Neural crest cell (in vitro differentiated cells): ENCODE measurements at places on chromosomes 2 and 18. TPM values are rescaled to one million over a fixed set of nuclear protein-coding genes. Genes with fewer than 3 reads are reported as not detected.

GRCh38 chr2:131031875-131032274 is 61.4 kb downstream of the FAM168B start:
- peaks cover 12% of the 10 kb centered on the region for H3K27me3 ChIP-seq
- no peak overlapping the region for H3K27ac ChIP-seq
- no peak overlapping the region for H3K4me3 ChIP-seq
- peaks cover 9% of the 10 kb centered on the region for H3K4me1 ChIP-seq

GRCh38 chr2:191636235-191636543 is 41.7 kb upstream of the NABP1 start:
- H3K27me3 ChIP-seq, result no peaks in the 10 kb centered on the region
- no peak for DNase-seq
- no peaks in the 10 kb centered on the region for H3K36me3 ChIP-seq
- no peak overlapping the region for H3K4me3 ChIP-seq

DNA sequence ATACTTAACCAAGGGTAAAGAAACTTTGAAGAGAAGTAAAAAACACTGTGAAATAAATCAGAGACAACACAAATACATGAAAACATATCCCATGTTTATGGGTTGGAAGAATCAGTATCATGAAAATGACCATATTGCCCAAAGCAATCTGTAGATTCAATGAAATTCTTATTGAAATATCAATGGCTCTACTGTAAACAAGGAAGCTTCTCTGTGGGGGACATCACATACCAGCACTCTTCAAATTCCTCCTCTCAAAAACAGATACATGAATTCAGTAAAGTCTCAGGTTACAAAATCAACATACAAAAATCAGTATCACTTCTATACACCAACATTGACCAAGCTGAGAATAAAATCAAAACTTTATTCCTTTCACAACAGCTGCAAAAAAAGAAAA is 63.5 kb upstream of the CNTNAP5 start:
- no peaks in the 10 kb centered on the region for H3K36me3 ChIP-seq
- H3K4me3 ChIP-seq, result no peak overlapping the region
- H3K4me1 ChIP-seq, result no peaks in the 10 kb centered on the region

GRCh38 chr2:176914371-176914770 is 298.2 kb upstream of the HNRNPA3 start:
- H3K4me1 ChIP-seq, result no peaks in the 10 kb centered on the region
- no peaks in the 10 kb centered on the region for H3K27me3 ChIP-seq

DNA sequence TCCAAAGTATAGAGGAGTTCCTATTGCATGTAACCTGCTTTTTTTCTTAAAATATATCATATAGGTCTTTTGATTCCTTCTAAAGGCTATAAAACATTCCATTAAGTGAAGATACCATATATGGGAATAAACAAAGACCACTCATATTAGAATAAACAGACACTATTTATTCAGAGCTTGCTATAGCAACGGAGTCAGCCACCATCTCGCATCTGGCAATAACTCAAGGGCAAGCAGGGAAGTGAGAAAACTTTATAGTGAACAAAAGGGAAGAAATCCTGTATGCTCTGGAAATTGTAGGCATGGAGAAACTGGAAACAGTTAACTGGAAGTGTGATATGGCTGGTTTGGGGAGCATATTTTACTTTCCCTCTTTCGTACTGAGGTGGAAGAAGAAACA is 301.9 kb downstream of the PTH2R start:
- H3K27ac ChIP-seq, result no peak overlapping the region
- H3K4me1 ChIP-seq, result no peaks in the 10 kb centered on the region
- no peak for DNase-seq
- H3K27me3 ChIP-seq, result no peaks in the 10 kb centered on the region
- H3K4me3 ChIP-seq, result no peak overlapping the region

DNA sequence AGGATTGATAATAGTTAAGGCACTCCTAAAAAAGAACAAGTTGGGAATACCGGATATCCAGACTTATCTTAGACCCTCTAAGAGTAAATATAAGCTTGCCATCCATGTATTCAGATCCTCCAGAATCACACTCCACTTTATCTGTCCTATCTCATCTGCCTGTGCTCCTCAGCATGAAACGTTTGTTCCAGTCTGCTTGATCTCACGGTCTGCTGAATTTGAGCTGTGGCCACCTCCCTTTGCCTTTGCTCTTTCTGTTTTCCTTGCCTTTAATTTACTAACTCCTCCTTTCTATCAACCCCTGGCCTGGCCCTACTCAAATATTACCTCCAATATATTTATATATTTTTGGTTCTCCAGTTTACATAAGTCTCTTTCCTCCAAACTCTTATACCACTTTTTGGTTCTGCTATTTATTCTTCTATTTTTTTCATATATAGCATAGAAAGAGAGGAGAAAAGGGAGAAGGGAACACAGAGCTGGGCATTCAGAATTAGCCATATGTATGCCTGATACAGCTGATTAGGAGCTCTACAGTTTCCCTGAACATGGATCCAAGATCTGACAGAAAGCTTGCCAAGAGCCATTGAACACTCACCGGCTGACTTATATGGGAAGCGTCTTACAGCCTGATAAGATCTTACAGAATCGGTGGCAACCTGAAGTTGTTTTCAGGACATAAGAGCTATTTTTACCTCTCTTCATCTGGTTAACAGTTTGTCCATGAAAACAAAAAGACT is 21.8 kb upstream of the DNAJC27 start:
- H3K36me3 ChIP-seq, result no peaks in the 10 kb centered on the region
- no peak for DNase-seq
- H3K4me1 ChIP-seq, result no peaks in the 10 kb centered on the region
- no peak overlapping the region for H3K27ac ChIP-seq
- no peak overlapping the region for H3K4me3 ChIP-seq
- peaks cover 2% of the 10 kb centered on the region for H3K27me3 ChIP-seq

- H3K36me3 ChIP-seq, result no peaks in the 10 kb centered on the region
- no peak overlapping the region for H3K27ac ChIP-seq
- H3K27me3 ChIP-seq, result no peaks in the 10 kb centered on the region
- H3K4me3 ChIP-seq, result no peak overlapping the region
- no peak for DNase-seq
These were observed 38.1 kb upstream of the MMADHC start for GRCh38 chr2:149625671-149626070.

- H3K4me1 ChIP-seq, result peaks cover 6% of the 10 kb centered on the region
- H3K27ac ChIP-seq, result no peak overlapping the region
- no peaks in the 10 kb centered on the region for H3K36me3 ChIP-seq
- DNase-seq, result peak; percentile 12
- H3K4me3 ChIP-seq, result no peak overlapping the region
These were observed 21.3 kb downstream of the HNRNPLL start for GRCh38 chr2:38581193-38582147.

GRCh38 chr2:60440767-60441163 is 112.7 kb downstream of the BCL11A start:
- H3K27me3 ChIP-seq, result no peaks in the 10 kb centered on the region
- H3K4me3 ChIP-seq, result no peak overlapping the region
- peaks cover 11% of the 10 kb centered on the region for H3K4me1 ChIP-seq

DNA sequence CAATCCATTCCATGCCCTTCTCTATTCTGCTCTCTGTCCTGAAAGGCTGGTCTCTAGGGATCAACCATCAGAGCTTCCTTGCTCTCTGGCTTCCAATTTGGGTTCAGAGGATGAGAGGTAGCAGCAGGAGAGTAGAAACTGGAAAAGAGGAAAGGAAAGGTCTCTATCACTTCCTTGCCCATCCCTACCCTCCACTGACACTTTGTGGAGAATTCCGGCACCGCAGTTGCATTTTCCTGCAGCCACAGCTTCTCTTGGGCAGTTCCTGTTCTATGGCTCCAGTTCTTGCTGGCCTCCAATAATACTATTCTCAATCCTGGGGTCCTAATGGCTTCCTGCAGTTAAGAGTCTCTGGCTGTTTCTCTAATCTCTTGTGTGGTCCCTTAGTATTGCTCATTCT is 13.3 kb upstream of the IMPACT start:
- peaks cover 14% of the 10 kb centered on the region for H3K27me3 ChIP-seq
- H3K4me1 ChIP-seq, result peaks cover 6% of the 10 kb centered on the region
- no peak for DNase-seq
- no peaks in the 10 kb centered on the region for H3K36me3 ChIP-seq
- H3K27ac ChIP-seq, result peak overlapping the region; percentile 60
- no peak overlapping the region for H3K4me3 ChIP-seq

- no peaks in the 10 kb centered on the region for H3K4me1 ChIP-seq
- H3K4me3 ChIP-seq, result no peak overlapping the region
- peak overlapping the region; percentile 8 for H3K27ac ChIP-seq
- no peak for DNase-seq
- peaks cover 25% of the 10 kb centered on the region for H3K36me3 ChIP-seq
These were observed 209.5 kb upstream of the SMAD7 start for GRCh38 chr18:49160079-49160930.

DNA sequence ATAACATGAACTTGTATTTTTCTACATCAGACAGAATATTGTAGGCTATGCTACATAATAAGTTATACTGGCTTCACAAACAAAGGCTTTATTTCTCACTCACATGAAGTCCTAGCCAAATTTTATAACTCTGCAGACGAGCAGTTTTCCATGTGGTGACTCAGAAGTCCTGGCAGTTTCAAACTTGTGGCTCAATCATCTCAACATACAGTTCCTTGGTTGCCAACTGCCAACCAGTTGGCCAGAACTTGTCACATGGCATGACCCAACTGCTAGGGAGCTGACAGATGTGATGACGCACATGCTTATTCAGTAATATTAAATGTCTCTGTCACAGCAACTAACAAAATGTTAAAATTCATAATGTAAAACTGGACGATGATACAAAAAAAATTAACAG is 63.8 kb upstream of the ZC3H15 start:
- H3K36me3 ChIP-seq, result no peaks in the 10 kb centered on the region
- H3K27ac ChIP-seq, result no peak overlapping the region
- no peaks in the 10 kb centered on the region for H3K27me3 ChIP-seq
- no peak for DNase-seq
- no peaks in the 10 kb centered on the region for H3K4me1 ChIP-seq

DNA sequence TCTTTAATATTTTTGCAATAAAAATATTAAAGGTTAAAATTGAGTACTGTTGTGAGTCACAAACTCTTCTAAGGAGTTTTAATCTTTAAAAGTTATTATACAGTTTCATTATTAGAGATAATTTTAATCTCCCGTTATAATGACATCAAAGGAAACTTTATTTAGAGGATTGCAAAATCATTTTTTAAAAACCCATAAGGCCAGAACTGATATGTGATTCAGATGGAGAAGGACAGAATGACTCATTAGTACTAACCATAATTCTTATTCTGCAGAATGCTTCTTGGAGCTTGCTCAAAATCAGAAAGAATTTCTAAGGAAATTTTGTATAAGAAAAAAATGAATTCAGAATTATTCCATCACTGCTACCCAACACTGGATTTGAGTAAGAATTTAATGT is 12.5 kb upstream of the HNRNPLL start:
- H3K36me3 ChIP-seq, result no peaks in the 10 kb centered on the region
- no peaks in the 10 kb centered on the region for H3K27me3 ChIP-seq
- DNase-seq, result no peak
- no peak overlapping the region for H3K4me3 ChIP-seq
- no peak overlapping the region for H3K27ac ChIP-seq

REG3G gene
- not detected in 2 replicates for total RNA-seq

CYBRD1 gene
- total RNA-seq, result 10.0 and 11.8 TPM in 2 replicates

FHOD3 gene
- 28.6 and 29.0 TPM in 2 replicates for total RNA-seq

COL6A3 gene
- total RNA-seq, result 4.5 and 4.9 TPM in 2 replicates

REG1B gene
- not detected in 2 replicates for total RNA-seq

CHRND gene
- 4.1 and 5.8 TPM in 2 replicates for total RNA-seq
